ENCODE measurements at places on chromosomes 6 and 20.

DNA sequence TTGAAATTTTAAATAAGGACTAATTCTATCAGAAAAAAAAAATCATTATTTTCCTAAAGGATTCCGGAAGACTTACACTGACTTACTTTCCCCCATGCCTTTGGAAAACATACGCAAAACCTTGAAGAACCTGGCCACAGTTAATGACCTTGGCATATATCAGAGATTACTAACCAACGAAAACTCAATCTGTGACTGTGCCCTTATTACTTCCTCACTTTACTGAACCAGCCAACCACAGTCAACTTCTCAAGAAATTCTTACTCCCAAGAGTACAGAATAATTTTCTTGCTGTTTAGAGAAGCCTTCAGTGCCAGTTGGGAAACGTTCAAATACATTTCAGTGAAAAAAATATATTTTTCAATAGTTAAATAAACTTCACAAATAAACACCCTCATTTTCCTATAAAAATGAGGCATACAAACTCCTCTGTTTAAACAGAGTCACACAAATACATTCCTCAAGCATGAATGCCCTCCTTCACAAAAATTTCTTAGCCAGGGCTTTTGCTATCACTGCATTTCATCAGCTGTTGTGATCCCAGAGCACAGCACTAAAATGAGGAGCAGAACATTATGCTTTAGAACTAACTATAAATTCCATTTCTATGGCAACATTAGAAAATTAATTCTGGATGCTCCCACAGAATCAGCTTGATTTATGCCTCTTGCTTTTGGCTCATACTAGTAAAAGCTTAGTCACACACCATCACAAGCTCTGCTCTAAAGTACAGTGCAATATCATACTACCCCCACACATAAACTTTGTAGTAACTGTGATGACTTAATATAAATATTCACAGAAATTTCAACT lies 117.6 kb downstream of the DST start:
- DNase-seq = no peak

DNA sequence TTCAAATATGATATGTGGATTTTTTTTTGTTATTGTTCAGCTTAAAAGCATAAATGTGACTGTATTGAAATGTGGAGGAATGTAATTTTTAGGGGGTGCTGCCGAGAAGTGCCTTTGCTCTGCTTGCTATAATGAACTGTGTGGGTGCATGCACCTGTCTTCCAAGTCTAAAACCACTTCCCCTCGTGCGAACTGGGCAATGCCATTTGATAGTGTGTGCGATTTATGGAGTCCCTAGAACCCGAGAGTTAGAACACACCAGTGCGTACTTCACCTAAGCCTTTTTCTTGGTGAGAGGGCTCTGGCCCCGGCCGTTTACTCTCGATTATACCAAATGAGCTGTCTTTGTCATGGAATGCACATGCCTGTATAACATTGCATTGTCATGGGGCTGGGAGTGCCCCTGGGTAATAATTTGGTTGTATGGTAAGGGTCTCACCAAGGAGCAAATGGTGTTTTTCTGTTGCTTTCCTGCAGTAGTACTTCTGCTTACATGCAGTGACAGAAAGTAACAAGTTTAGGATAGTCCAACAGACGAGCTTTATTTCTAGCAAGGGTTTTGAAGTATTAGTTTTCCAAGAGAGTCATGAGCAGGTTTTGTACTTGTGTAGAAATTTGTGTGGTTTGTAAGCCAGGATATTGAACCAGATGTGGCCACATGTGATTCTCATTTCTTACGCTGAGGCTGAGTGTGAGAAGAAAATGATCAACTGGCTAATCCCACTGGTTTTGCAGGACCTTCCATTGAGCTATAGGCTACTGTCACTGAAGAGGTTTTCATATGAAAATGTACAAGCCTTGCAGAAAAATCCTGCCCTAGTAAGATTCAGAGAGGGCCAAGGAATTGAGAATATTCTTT lies 172.4 kb downstream of the DTNBP1 start:
- no peak for DNase-seq

DNA sequence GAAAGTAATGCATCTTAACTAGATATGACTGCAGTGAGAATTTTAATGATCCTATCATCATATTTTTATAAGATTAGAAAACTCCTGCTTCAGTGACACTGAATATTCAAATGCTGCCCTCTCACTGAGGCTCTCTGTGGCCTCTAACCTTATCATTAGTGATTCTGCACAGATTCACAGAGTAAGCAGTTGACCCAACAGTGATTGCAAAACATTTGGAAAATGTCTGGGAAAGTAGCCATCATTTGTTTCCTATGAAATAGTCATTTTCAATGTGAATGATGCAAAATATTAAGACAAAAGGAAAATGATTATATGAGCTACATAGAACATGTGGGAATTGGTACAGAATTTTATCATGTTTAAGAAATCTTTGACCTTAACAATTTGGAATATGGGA lies 210.3 kb downstream of the TBX18 start:
- DNase-seq = no peak

DNA sequence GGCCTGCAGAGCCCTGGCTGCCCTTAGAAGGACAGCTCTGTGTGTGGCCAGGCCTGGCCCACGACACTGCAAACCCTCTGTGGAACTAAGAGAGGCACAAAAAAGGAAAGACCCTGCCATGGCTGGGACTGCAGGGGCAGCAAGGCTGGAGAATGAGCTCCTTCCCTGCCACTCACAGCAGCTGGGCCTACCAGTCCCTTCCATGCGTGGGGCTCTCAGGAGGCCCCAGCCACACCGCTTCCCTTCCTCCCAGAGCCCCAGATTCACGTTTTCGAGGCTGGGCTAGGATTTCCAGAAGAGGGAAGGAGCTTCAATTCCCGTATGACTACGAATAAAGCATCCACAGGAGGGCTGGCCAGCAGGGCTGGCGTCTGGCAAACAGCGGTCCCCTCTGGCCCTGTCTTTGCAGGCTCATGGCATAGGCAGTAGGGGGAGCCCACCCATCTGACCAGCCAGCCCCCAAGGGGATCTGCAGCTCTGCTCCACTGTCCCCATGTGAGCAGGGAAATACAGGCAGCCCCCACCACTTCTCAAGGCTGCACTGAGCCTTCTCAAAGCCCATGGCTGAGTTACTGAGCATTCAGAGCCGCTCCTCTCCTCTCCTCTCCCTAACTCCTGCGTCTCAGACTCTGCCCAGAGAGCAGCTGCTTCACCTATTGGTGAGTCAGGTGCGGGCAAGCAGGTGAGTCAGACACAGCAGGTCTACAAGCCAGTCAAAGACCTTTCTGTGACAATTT lies 53.1 kb downstream of the NINL start:
- DNase-seq = no peak

- no peak for DNase-seq
Measured at GRCh38 chr6:107611094-107611810, 121.3 kb downstream of the SOBP start.

GRCh38 chr6:154901876-154902552 lies 93.1 kb upstream of the TIAM2 start:
- DNase-seq = no peak

GRCh38 chr6:130525408-130525807 lies 159.6 kb downstream of the TMEM200A start:
- no peak for DNase-seq

DNA sequence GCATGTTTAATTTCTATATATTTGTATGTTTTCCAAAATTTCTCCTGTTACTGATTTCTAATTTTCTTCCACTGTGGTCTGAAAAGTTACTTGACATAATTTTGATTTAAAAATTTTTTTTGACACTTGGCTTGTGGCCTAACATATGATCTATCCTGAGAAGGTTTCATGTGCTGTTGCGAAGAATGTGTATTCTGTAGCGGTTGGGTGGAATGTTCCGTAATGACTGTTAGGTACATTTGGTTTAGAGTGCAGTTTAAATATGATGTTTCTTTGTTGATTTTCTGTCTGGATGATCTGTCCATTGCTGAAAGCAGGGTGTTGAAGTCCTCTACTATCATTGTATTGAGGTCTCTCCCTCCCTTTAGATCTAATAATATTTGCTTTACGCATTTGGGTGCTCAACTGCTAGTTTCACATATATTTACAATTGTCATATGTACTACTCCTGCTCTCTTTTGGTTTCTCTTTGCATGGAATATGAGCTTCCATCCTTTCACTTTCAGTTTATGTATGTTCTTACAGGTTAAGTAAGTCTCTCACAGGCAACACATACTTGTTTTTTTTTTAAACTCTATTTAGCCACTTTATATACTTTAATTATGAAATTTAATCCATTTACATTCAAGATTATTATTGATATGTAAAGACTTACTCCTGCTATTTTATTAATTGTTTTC lies 19.5 kb upstream of the EDN1 start:
- no peak for DNase-seq

DNA sequence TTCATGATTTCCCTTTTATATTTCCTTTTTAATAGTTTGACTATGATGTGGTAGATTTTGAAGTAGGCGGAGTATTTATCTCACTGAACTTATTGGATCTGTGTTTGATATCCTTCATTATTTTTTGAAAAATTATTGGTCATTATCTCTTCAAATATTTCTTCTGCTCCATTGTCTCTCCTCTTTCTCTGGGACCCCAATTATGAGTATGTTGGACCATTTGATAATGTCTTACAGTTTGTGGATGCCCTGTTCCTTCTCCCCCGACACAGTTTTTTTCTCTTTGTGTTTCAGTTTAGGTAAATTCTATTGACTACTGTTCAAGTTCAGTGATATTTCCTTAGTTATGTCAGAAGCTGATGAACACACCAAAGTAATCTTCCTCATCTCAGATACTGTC lies 49.4 kb upstream of the COL10A1 start:
- DNase-seq = no peak

GRCh38 chr20:34110745-34111641 lies 1.1 kb downstream of the EIF2S2 start:
- no peak for DNase-seq

DNA sequence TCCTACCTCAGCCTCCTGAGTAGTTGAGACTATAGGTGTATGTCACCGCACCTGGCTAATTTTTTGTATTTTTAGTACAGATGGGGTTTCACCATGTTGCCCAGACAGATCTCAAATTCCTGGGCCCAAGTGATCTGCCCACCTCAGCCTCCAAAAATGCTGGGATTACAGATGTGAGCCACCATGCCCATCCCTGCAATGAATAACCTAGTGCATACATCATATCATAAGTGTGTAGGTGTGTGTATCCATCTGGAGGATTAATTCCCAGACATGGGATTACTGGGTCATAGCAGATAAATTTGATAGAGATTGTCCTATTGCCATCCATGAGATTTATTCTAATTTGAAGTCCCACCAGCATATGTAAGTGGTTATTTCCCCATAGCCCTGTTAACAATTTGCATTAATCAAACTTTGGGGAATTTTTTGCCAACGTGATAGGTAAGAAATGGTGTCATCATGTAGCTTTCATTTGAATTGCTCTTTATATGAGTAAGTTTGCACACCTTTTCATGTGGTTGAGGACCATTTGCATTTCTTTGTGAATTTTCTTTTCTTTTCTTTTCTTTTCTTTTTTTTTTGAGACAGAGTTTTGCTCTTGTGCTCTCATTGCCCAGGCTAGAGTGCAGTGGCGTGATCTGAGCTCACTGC lies 29.9 kb upstream of the BACH2 start:
- DNase-seq = no peak

- peak; percentile 80 for DNase-seq
Measured at GRCh38 chr6:30490026-30490876, 942 bp downstream of the HLA-E start.

GRCh38 chr6:96942676-96943075 lies 18.1 kb downstream of the KLHL32 start:
- no peak for DNase-seq

DNA sequence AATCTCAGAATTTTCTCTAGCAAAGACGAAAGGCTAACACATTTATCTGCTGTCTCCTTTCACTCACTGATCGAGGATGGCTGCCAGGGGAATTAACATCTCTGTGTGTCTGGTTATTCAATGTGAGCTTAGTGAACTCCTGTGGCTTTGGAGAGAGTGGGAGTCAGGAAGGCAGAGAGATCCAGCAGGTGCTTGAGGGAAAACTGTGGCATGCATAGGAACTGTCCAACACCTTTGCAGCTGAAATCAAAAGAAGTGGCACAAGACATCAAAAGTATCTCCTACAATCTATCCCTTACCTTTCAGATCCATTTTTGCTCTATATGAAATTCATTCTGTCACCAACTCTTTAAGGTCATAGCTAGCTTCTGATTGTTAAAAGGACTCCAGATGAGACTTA lies 11.8 kb upstream of the FAM184A start:
- DNase-seq = no peak
